ENCODE measurements at places on chromosomes 6 and 20.

DNA sequence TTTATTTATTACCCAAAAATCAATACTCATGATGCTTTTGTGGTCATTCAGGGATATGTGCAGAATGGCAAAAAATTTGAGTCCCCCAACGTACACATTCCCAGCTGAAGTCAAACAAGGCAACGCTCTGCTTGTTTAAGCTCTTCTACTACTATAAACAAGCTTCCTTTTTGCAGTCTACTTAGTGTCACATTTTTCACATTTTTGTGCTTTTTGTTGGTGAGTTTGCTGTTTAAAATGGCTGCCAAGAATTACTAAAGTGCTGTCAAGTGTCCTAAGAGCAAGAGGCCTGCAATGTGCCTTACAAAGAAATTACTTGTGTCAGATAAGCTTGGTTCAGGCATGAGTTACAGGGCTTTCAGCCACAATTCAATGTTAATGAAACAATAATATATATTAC is 2.1 kb downstream of the WFDC8 start:
- no peak for DNase-seq

- no peak for DNase-seq
Observed at GRCh38 chr6:112017169-112017568, 36.7 kb upstream of the CCN6 start.

GRCh38 chr6:68333442-68333841 is 301.6 kb upstream of the ADGRB3 start:
- DNase-seq: no peak

- no peak for DNase-seq
Observed at GRCh38 chr6:38262026-38262425, 377.7 kb downstream of the BTBD9 start.

DNA sequence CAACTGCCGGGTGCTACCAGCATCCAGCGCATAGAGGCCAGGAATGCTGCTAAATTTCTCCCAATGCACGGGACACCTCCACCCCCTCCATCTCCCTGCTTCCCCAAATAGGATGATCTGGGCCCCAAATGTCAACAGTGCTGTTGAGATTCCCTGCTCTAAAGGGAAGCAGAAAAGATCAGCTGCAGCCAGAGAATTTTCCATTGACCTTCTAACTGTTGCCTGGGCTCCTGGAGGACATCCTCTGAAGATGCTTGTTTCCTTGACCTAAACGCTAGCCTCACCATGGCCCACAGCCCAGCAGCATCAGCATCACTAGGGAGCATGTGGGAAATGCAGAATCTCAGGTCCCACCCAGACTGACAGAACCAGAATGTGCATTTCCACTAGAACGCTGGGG is 161.3 kb downstream of the GMPR start:
- DNase-seq: no peak
